ENCODE measurements at places on chromosomes 16 and 17. TPM values are rescaled to one million over a fixed set of nuclear protein-coding genes. Genes with fewer than 3 reads are reported as not detected.

GRCh38 chr16:72029567-72030271, 21.2 kb downstream of the DHODH start:
- H3K27me3 ChIP-seq: peaks cover 2% of the 10 kb centered on the region
- no peak overlapping the region for H3K27ac ChIP-seq
- DNase-seq: no peak
- no peak overlapping the region for H3K4me3 ChIP-seq
- peaks cover 8% of the 10 kb centered on the region for H3K36me3 ChIP-seq

DNA sequence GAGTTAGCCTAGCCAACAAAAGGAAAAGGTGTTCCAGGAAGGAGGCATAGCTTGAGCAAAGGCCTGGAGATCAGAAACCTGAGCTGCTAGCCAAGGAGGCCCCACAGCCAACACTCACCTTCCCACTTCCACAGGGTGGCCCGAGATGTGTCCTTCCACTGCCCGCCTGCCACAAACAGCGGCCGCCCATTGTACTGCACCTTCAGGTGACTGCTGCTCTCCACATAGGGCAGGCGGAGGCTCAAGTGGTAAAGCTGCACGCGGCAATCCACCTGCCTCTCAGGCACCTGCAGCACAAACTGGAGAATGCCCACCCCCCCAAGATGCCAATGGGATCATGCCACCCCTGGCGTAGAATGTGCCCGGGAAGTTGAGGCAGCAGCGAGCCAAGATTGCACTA, 111.5 kb downstream of the RMI2 start:
- peaks cover 6% of the 10 kb centered on the region for H3K4me1 ChIP-seq
- peaks cover 8% of the 10 kb centered on the region for H3K36me3 ChIP-seq
- no peak overlapping the region for H3K4me3 ChIP-seq
- peaks cover 25% of the 10 kb centered on the region for H3K27me3 ChIP-seq
- no peak for DNase-seq

- H3K27me3 ChIP-seq: peaks cover 18% of the 10 kb centered on the region
- no peak for DNase-seq
- H3K4me3 ChIP-seq: no peak overlapping the region
- H3K36me3 ChIP-seq: peaks cover 4% of the 10 kb centered on the region
- no peak overlapping the region for H3K27ac ChIP-seq
- H3K4me1 ChIP-seq: peaks cover 9% of the 10 kb centered on the region
Observed at GRCh38 chr17:81647640-81648012, 8.7 kb downstream of the PDE6G start.

DNA sequence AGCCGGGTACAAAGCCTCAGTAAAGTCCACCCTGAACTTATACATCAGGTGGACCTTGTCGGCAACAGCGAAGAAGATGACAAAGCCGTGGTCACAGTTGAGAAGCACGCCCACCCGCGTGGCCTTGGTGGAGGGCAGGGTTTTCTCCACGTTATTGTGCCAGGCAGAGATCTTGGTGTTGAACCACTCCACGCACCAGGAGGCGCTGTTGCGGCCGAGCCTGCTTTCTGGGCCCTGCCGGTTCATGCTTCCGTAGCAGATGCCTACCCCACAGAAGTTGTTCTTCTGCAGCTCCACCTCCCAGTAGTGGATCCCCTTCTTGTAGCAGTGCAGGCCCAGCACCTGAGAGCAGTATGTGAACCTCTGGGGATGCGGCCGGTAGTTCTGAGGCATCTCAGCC, 22.1 kb downstream of the TRIM25 start:
- no peak overlapping the region for H3K27ac ChIP-seq
- H3K27me3 ChIP-seq: no peaks in the 10 kb centered on the region
- H3K36me3 ChIP-seq: peaks cover 65% of the 10 kb centered on the region
- peaks cover 8% of the 10 kb centered on the region for H3K4me1 ChIP-seq
- H3K4me3 ChIP-seq: no peak overlapping the region

GRCh38 chr16:1282324-1282973, 26.6 kb downstream of the TPSD1 start:
- H3K4me1 ChIP-seq: no peaks in the 10 kb centered on the region
- H3K27me3 ChIP-seq: peaks cover 27% of the 10 kb centered on the region
- no peak overlapping the region for H3K27ac ChIP-seq
- H3K4me3 ChIP-seq: no peak overlapping the region
- no peak for DNase-seq
- H3K36me3 ChIP-seq: no peaks in the 10 kb centered on the region

GRCh38 chr17:59287891-59288290, 43.6 kb upstream of the YPEL2 start:
- H3K27me3 ChIP-seq: peaks cover 10% of the 10 kb centered on the region
- H3K27ac ChIP-seq: no peak overlapping the region
- DNase-seq: no peak
- H3K4me1 ChIP-seq: peaks cover 5% of the 10 kb centered on the region

DNA sequence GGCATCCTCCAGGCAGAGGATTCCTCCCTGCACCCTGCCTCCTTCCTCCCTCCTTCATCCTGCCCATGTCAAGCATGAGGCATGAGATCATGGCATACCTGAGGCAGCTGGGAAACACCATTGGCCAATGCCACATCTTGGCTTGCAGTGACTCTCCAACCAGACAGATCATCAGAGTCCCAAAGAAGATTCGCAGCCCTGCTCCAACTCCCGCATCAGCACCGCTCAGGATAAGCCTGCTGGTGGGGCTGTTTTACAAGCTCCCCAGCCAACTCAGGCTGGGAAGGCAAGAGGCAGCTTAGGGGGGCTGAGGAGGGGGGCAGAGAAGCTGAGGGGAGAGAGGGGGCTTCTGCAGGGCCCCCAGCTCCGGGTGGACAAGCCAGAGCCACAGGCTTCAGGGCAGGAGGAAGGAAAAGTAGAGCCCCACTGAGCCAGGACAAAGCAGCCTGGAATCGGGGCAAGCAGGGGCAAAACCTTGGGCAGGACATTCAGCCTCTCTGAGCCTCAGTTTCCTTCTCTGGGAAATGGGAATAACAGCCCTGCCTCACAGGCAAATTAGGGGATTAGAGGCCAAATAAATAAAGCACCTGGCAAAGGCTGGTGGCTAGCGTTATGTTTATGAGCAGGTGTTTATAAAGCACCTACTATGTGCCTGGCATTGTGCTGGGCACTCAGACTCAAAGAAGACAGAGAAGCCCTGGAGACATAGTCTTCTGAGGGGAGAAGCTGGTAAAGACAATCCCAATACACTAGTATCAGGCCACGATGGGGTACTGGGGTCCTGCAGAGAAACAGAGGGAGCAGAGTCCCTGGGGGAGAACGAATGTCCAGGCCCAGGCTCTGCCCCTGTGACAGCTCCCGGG, 88.1 kb downstream of the GOSR1 start:
- no peaks in the 10 kb centered on the region for H3K36me3 ChIP-seq
- H3K27ac ChIP-seq: no peak overlapping the region
- H3K4me3 ChIP-seq: no peak overlapping the region
- DNase-seq: peak; percentile 17
- H3K4me1 ChIP-seq: no peaks in the 10 kb centered on the region
- H3K27me3 ChIP-seq: peaks cover 29% of the 10 kb centered on the region

Gene ZPBP2
- not detected for total RNA-seq

Gene CBLN1
- not detected for total RNA-seq
